Stimulated activated CD8-positive, alpha-beta memory T cell treated with anti-CD3 and anti-CD28 coated beads, Interleukin-4, amount 100 ng/mL, for 1 hour (primary cell): ENCODE measurements at places on chromosomes 1 and 21.

- DNase-seq = no peak
Measured at GRCh38 chr1:168285521-168285790, 4.8 kb downstream of the TBX19 start.

GRCh38 chr1:41476807-41477361 is 7.6 kb downstream of the EDN2 start:
- DNase-seq = no peak

GRCh38 chr1:64890699-64891447 is 75.5 kb downstream of the JAK1 start:
- no peak for DNase-seq

DNA sequence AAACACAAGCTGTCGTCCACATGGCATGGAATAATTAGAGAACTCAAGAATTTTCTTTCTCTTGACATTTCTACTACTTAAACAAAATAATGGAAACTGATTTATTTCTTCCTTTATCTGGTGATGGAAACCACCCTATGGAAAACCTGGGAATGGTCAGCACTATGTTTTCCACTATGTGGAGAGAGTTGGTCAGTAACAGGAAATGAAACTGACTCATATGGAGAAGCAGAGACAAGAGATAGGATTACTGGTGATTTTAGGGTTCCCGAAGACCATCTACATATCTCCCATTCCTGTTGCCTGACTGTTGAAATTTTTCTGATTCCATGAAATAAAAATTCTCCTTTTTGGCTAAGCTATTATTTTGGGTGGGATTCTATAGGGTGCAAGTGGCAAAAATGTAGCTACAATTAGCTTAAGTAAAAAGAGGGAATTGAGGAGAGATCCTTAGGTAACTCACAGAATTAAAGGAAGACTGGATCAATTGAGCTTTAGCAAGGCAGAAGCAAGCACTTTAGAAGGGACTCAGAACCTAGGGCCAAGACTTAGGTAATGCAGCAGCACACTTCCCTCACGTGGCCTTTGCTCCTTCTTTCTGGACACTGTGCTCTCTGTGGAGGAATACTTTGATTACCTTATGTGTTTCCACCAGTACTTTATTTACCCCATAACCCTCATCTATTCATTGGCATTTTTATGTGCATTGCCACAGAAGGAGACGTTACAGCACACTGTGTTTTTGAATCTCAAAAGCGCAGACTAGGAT is 89.6 kb downstream of the LEPR start:
- DNase-seq = no peak

DNA sequence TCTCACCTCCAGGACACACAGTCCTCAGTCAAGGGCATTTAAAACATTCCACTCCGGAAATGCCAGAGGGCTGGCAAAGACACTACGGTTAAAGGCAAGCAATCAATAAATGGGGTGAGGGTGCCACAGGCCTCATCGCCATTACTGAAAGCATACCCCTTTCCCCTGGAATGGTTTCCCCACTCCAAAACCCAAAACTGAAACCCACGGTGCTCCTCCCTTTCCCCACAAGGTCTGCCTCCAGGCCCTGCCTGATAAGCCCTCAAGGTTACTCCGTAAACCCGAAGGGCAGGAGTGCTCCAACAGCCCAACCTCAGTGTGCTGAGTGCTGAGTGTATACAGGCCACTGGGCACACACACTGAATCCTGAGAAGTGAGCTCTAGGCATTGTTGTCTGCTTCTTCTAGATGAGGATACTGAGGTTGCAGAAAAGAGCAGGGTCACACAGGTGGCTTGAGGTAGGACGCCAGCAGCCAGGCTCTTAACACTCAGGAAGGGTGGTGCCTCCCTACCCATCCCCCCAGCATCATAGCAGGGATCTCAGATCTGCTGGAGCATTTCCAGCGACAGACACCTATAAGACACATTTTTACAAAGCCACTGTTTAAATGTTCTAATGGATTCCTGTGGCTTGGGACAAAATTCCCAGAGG is 29.0 kb downstream of the SSBP3 start:
- DNase-seq = no peak

DNA sequence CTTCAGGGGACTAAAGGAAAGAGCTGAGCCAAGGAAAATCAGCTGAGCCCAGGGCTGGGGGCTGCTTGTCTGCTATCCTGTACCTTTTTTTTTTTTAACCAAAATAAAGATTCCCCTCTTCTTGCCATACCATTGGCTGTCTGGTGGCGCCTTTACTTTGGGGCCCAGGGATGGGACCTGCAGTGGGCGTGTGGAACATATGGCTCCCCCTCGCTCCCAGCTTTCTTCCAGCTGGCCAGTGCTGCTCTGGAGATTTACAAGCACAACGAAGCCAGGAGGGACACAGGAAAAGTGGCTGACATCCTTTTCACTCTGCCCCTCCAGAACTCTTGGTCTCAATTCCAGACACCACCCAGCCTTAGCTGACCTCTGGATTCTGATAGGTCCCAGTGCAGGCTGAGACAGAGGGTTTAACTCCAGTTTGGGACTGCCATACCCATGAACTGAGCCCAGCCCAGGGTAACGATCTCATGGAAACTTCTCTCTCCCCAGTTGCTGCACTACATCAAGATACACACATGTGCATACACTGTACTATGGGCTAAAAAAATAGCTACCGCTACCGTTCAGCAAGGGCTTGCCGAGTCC is 5.4 kb upstream of the SFN start:
- DNase-seq = no peak

- DNase-seq = no peak
Measured at GRCh38 chr1:195697130-195697529, 911.1 kb downstream of the KCNT2 start.

DNA sequence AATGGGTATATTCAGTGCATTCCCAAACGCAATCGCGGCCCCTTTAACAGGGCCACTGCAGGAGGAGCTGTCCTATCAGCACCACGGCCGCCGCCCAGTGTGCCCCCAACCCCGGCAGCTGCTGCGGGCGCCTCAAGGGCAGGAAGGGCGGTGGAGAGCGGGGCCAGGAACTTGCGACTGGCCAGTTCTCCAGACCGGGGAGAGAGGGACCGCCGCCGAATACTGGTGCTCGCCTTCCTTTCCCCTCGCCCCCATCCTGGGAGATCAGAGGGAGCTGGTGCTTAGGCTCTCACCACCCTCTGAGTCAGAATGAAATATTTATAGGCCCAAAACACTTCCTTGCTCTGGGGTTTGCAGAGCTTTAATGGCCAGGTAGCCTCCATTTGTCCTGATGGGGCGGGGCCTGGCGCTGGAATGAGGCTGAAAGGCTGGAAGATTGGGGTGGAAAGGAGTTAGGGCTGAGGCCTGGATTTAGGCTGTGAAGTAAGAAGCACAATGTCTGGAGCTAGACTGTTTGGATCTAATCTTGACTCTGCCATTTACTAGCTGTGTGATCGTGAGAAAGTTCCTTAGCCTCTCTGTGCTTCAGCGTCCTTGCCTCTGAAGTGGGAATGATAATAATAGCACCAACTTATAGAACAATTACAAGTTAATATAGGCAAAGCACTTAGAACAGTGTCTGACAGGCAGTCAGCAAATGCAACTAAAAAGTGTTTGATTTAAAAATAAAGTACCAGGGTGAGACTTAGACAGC is 75.5 kb downstream of the NAV1 start:
- DNase-seq = no peak

DNA sequence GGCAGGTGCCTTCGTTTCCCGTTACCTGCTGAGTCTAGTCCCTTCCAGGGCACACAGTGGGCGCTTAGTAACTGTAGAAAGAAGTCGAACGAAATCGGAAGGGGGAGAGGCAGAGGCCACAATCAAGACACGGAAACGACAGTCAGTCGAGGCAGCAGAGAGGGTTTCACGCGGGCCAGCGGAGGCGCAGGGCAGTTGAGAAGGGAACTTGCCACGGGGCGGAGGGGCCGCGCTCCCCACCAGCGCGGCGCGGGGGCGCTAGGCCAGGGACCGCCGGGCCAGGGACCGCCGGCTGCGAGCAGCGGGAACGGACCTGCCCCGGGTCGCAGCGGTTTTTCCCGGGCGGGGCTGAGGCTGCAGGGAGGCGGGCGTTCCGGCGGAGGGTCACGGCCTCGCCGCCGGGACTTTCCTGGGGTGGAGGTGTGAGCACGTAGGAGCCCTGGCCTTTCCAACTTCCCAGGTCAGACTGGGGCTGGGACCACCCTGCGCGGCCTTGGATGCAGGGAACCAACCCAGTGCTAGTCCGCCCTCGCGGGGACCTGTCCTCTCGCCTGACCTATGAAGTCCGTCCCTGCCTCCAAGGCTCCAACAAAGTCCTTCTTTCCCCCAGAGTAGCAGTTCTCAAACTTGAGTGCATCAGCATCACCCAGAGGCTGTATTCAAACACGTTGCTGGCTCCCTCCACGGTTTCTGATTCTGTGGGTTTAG is 150.1 kb upstream of the FGGY start:
- DNase-seq = no peak

DNA sequence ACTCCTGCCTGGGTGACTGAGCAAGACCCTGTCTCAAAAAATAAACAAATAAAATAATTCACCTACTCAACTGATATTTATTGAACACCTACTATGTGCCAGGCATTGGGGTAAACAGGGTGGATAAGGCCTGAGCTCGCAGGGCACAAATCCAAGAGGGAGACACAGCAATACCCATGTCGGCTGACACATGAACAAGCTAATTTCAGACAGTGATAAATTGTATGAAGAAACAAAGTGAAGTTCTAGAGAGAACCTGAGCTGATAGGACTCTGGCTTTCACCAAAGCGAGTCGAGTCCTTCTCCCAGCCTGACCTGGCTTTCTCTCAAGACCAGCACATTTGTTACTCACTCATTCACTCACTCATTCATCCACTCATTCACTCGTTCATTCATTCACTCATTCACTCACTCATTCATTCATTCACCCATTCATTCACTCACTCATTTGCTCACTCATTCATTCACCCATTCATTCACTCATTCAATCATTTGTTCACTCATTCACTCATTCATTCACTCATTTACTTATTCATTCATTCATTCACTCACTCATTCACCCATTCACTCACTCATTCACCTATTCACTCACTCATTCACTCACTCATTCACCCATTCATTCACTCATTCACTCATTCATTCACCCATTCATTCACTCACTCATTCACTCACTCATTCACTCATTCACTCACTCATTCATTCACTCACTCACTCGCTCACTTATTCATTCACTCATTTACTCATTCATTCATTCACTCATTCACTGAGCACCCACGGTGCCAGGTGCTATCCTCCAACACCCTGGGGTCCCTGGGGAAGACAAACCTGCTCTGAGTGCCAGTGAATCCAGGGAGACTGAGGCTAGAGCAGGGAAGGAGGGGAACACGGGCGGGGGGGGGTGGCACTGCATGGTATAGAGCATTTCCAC is 37.4 kb upstream of the CASZ1 start:
- no peak for DNase-seq

DNA sequence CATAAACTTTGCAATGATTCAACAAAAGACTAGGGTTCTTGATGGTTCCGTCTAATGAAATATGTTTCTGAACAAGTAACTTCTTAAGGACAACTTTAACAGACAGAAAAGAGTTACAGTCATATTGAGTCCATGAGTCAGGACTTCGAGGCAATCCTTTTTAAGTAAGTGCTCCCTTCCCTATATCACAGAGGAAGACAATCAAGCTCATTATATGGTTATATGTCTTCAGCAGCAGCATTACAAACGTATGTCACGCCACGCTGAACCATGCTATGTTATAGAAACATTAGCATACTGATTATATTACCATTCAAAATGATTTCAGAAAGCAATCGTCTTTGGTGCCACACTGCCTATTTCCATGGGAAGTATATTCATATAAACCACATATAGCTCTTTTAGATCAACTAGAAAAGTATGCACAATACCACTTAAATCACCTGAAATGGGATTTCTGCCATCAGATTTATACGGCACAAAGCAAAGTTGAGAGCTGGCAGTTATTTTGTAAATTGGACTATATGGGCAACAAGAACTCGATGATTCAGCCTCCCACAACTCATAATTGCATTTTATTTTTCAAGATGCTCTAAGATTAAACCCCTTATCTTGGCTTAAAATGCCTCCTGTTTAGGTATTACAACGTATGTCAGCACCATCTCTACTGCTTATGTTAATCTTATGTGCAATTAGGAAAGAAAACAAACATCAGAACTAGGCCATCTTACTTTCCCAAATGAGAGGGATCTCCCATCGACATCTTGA is 111.3 kb upstream of the SAMSN1 start:
- DNase-seq = no peak
